ENCODE measurements at places on chromosomes 5 and 9.

GRCh38 chr5:151779531-151780125, 7.9 kb downstream of the G3BP1 start:
- no peak overlapping the region for H3K4me3 ChIP-seq
- peaks cover 43% of the 10 kb centered on the region for H3K36me3 ChIP-seq
- no peaks in the 10 kb centered on the region for H3K27me3 ChIP-seq
- H3K27ac ChIP-seq = no peak overlapping the region

GRCh38 chr5:123033157-123033671, 3.3 kb downstream of the PPIC start:
- peaks cover 5% of the 10 kb centered on the region for H3K4me1 ChIP-seq
- no peak overlapping the region for H3K4me3 ChIP-seq
- H3K27ac ChIP-seq = no peak overlapping the region

DNA sequence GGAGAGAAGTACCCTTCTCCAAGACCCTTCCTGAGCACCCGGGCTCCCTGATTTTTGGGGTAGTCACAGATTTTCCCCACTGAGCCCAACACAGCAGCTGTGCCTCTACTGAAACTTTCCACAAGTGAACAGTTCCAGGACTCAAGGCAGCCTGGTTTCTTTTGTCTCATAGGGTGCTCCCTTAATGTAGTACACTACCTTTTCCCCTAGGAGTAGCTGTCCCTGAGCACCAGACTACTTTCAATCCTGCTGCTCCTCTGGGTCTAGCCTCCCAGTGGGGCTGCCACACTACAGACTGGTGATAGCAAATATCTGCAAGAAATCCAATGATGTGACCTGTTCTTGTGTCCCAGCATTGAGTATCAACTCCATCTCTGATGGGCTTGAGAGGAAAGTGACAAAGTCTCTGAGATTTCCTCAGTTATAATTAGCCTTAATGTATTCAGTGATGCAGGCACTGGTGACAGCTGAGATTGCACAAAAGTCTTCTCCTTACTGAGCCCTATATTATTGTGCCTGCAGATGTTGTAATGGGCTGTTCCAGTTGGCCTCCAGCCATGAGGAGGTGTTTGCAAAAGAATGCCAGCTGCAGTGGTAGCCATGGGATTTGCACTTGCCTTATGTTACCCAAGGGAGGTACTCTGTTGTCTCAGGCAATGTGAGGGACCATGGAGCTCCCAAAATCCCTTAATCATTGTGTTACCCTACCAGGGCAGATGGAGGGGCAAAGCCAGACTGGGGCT, 1802.5 kb downstream of the EFNA5 start:
- no peak for DNase-seq
- H3K27me3 ChIP-seq = no peaks in the 10 kb centered on the region
- no peaks in the 10 kb centered on the region for H3K36me3 ChIP-seq

- H3K4me3 ChIP-seq = no peak overlapping the region
- no peaks in the 10 kb centered on the region for H3K4me1 ChIP-seq
- H3K27me3 ChIP-seq = no peaks in the 10 kb centered on the region
Measured at GRCh38 chr5:26807231-26808199, 230.9 kb downstream of the CDH9 start.

GRCh38 chr9:75429531-75430475, 341.5 kb downstream of the OSTF1 start:
- no peaks in the 10 kb centered on the region for H3K4me1 ChIP-seq
- DNase-seq = no peak
- no peak overlapping the region for H3K4me3 ChIP-seq
- H3K27me3 ChIP-seq = peaks cover 5% of the 10 kb centered on the region

GRCh38 chr9:117719161-117719920, 15.1 kb downstream of the TLR4 start:
- no peaks in the 10 kb centered on the region for H3K36me3 ChIP-seq
- DNase-seq = no peak
- no peaks in the 10 kb centered on the region for H3K4me1 ChIP-seq

DNA sequence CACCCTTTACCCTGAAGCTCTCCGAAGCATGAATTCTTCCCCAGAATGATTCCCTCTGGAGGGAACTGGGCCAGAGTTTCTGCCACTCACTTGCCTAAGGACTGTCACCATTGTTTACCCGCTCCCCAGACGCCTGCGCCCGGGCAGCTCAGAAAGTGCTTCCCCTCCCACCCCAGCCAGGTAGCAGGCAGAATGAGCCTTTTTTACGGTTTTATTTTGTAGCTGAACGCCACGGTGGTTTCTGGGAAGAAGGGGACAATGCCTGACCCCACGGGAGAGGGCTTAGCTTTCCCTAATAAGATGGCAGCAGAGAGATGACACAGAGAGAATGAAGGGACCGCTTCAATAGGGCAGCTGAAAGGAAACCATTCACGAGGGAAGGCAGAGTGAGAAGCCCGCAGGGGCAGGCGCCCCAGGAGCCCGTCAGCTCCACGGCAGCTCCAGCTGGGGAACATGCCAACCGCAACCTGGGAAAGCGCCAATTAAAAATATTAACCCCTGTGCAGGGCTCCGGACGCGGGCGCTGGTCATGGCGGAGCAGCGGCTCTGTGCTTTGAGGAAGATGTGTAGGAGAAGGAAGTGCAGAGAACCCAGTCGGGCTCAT, 20.4 kb upstream of the NTNG2 start:
- no peaks in the 10 kb centered on the region for H3K4me1 ChIP-seq
- H3K4me3 ChIP-seq = no peak overlapping the region
- no peaks in the 10 kb centered on the region for H3K36me3 ChIP-seq
- DNase-seq = no peak
- H3K27ac ChIP-seq = no peak overlapping the region

DNA sequence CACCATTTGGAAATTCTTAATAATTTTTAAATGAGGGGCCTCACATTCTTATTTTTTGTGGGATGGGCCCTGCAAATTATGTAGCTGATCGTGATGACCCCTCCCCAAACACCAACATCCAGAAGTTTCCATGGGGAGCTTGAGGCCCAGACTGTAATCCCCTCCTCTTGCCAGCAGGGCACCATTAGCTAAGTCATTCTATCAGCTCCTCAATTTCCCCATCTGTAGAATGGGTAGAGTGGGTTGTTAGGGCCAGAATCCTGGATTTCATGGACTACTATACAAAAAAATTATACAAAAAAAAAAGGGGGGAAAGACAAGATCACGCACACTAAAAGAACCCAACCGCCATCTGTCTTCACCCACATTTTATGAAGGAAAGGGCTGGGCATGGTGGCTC, 38.4 kb downstream of the SHB start:
- no peak overlapping the region for H3K4me3 ChIP-seq
- no peak for DNase-seq
- no peak overlapping the region for H3K27ac ChIP-seq

DNA sequence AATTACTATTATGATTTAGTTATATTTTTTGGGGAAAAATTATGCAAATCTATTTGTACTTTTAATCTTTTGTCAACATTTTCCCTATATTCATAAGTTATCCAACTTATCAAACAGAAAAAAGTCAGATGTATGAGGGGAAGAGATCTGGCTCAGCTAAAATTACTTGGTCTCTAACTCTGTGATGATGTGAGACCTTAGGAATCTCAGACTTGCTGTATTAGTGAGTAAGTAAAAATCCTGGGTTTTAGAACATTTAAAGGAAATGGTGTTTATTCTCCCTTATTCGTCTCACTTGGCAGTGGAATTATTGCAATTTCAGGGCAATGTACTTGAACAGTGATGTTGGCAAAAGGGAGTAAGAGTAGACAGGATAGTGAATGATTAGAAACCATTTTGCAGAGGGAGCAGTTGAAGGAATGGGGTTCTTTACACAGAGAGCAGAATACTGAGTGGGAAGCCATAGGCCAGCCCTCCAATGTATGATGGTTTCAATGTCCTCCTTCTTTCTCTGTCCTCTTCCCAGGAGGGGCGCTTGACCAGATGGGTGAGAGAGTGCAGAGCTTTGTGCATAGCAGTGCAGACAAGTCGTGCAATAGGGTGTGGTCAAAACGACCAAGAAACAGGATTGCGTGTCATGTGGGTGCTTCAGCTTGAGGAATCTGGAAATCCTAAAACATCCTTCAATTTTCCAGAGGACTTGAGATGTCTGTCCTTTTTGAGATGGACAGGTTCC, 91.7 kb downstream of the TENT4A start:
- H3K27ac ChIP-seq = no peak overlapping the region
- no peaks in the 10 kb centered on the region for H3K27me3 ChIP-seq
- no peak overlapping the region for H3K4me3 ChIP-seq
- no peaks in the 10 kb centered on the region for H3K4me1 ChIP-seq

GRCh38 chr5:106508894-106509293, 1161.8 kb downstream of the EFNA5 start:
- no peak for DNase-seq
- no peaks in the 10 kb centered on the region for H3K36me3 ChIP-seq
- no peak overlapping the region for H3K4me3 ChIP-seq
- H3K27ac ChIP-seq = no peak overlapping the region
- no peaks in the 10 kb centered on the region for H3K4me1 ChIP-seq
- H3K27me3 ChIP-seq = no peaks in the 10 kb centered on the region

- H3K4me1 ChIP-seq = no peaks in the 10 kb centered on the region
- no peak overlapping the region for H3K27ac ChIP-seq
- H3K4me3 ChIP-seq = no peak overlapping the region
- H3K36me3 ChIP-seq = no peaks in the 10 kb centered on the region
- DNase-seq = no peak
Measured at GRCh38 chr9:127267793-127268525, 3.4 kb downstream of the GARNL3 start.

- no peaks in the 10 kb centered on the region for H3K36me3 ChIP-seq
- no peak for DNase-seq
- no peak overlapping the region for H3K27ac ChIP-seq
Measured at GRCh38 chr5:114221807-114222206, 140.1 kb upstream of the KCNN2 start.

- no peaks in the 10 kb centered on the region for H3K36me3 ChIP-seq
- H3K4me3 ChIP-seq = no peak overlapping the region
- H3K4me1 ChIP-seq = no peaks in the 10 kb centered on the region
- no peak overlapping the region for H3K27ac ChIP-seq
- H3K27me3 ChIP-seq = no peaks in the 10 kb centered on the region
- no peak for DNase-seq
Measured at GRCh38 chr9:75378036-75378435, 289.7 kb downstream of the OSTF1 start.

GRCh38 chr5:179886190-179886911, 21.3 kb downstream of the TBC1D9B start:
- H3K27me3 ChIP-seq = no peaks in the 10 kb centered on the region
- no peak overlapping the region for H3K4me3 ChIP-seq
- H3K4me1 ChIP-seq = no peaks in the 10 kb centered on the region
- H3K27ac ChIP-seq = no peak overlapping the region
- DNase-seq = no peak

DNA sequence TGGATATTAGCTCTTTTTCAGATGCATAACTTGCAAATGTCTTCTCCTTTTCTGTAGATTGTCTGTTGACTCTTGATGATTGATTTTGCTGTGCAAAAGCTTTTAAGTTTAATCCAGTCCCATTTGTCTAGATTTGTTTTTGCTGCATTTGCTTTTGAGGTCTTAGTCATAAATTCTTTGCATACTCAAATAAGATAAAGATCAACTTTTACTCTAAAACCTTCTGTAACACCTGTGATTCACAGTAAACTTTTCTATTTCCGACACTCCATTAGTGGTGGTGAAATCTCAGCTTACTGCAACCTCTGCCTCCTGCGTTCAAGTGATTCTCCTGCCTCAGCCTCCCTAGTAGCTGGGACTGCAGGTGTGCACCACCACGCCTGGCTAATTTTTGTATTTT, 239.0 kb upstream of the ST8SIA4 start:
- no peak overlapping the region for H3K27ac ChIP-seq
- DNase-seq = no peak
- no peak overlapping the region for H3K4me3 ChIP-seq
- no peaks in the 10 kb centered on the region for H3K36me3 ChIP-seq
- H3K4me1 ChIP-seq = no peaks in the 10 kb centered on the region
- no peaks in the 10 kb centered on the region for H3K27me3 ChIP-seq

GRCh38 chr5:66826696-66827095, 230.5 kb downstream of the MAST4 start:
- H3K4me3 ChIP-seq = no peak overlapping the region
- H3K36me3 ChIP-seq = no peaks in the 10 kb centered on the region
- peaks cover 26% of the 10 kb centered on the region for H3K4me1 ChIP-seq
- no peak for DNase-seq

- H3K27me3 ChIP-seq = no peaks in the 10 kb centered on the region
- 0 out of 2 replicates have a peak, but pooled peaks cover 7% of the 10 kb centered on the region for H3K4me1 ChIP-seq
- H3K4me3 ChIP-seq = no peak overlapping the region
- no peak overlapping the region for H3K27ac ChIP-seq
- no peak for DNase-seq
Measured at GRCh38 chr5:54460181-54460919, 4.9 kb downstream of the HSPB3 start.

DNA sequence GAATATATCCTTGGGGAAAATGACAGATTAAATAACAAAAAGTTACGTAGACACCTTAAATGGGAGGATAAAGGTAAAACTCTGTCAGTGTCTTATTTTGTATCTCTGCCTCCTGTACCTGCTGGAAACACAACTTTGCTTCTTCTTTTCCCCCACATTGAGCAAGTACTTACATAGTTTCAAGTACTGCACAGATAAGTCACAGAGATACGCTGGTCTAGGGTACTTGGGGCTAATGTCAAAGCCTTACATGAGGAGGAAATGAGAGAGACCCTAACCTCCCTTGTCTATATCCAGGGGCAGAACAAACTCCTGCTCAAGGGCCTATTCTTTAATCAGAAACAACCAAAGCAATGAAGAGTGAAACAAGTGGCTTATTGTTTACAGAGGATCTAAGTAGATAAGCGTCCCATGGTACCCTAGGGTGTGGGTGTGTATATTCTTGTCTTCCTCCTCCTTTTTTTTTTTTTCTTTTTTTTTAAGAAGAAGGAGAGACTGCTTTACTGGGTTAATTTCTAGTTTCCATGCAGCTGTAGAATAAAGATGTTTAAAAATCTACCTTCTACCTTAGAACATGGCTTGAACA, 43.1 kb downstream of the ELL2 start:
- H3K4me1 ChIP-seq = no peaks in the 10 kb centered on the region
- H3K4me3 ChIP-seq = no peak overlapping the region
- no peak overlapping the region for H3K27ac ChIP-seq
- no peaks in the 10 kb centered on the region for H3K27me3 ChIP-seq
- no peaks in the 10 kb centered on the region for H3K36me3 ChIP-seq

- no peaks in the 10 kb centered on the region for H3K27me3 ChIP-seq
- no peak for DNase-seq
- peaks cover 45% of the 10 kb centered on the region for H3K4me1 ChIP-seq
- no peak overlapping the region for H3K4me3 ChIP-seq
- no peaks in the 10 kb centered on the region for H3K36me3 ChIP-seq
- H3K27ac ChIP-seq = no peak overlapping the region
Measured at GRCh38 chr5:178637356-178638074, 10.7 kb upstream of the CLK4 start.

DNA sequence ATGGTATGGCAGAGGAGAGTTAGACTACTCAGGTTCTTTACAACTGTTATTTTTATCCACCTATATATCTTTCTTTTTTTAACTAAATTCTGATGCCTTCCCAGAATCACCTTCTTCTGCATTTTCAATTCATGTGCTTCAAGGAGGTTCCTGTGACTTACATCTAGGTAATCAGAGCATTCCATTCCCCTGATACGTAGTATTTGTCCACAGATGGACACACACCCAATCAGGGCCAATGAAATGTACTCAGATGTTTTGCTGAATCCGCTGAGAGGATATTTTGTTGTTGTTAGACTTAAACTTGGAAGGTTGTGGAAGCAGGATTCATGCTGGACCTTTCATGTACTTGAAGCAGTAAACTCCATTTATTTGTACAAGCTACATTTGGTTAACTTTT, 159.4 kb upstream of the FER start:
- no peaks in the 10 kb centered on the region for H3K36me3 ChIP-seq
- H3K4me1 ChIP-seq = no peaks in the 10 kb centered on the region
- H3K27ac ChIP-seq = no peak overlapping the region
- no peak overlapping the region for H3K4me3 ChIP-seq
- H3K27me3 ChIP-seq = no peaks in the 10 kb centered on the region
- no peak for DNase-seq
